Nephron progenitor cell (in vitro differentiated cells): ENCODE measurements at places on chromosomes 3 and 15.

- no peak for DNase-seq
Measured at GRCh38 chr3:188951734-188952133, 220.0 kb upstream of the TPRG1 start.

DNA sequence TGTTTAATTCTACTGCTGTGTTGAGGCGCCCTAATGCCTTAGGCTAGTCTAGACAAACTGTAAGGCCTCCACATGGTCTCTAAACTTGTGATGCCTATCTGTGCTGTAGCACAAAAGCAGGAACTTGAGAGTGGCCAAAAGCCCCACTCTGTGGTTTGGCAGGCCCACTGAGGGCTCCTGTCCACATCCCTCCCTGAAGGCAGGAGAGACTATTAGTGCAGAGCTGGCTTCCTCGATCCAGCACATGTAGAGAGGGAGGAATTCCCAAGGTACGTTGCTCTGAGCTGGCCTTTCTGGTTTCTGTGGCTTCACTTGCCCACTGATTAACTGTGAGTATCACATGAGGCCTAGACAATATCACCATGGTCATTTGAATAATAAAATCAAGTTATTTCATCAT is 90.6 kb downstream of the POLR2M start:
- DNase-seq: no peak

DNA sequence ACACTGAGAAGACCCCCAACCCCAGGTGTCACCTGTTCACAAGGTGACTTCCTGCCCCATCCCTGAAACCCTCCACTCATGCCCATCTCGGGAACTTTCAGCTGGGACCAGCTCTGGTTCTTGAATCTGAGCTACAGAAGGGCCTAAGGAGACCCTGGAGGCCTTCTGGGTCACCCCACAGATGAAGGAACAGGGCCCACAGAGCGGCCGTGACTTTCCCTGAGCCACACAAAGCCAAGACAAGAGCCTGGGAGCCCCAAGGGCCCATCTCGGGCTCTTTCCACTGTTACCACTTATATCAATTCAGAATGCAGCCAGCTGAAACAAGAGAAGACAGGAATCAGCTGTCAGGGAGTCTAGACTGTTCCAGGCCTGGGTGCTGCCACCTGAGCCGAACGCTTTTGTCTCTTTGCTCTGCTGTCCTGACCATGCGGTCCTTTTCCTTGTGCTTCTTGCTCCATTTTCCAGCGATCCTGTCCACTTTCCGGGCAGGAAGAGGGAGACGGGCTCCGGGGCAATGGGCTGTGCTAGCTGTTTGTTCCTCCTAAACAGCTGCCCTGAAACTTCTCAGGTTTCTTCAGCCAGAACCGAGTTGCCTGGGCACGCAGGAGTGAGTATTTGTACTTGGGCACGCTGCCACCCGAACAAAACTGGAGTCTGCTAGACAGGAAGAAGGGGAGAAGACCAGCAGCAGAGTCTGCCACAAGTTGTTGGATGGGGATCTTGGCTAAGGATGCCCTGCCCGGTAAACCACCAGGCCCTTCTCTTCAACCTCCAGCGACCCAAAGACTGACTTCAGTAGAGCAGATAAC is 28.0 kb upstream of the PIGZ start:
- DNase-seq: no peak

GRCh38 chr3:54137311-54137710 is 15.0 kb downstream of the CACNA2D3 start:
- DNase-seq: no peak
